ENCODE measurements at places on chromosomes 7 and 10.

GRCh38 chr10:112763916-112764520, 186.0 kb upstream of the TCF7L2 start:
- no peak for DNase-seq

- DNase-seq, result no peak
Measured at GRCh38 chr7:20417675-20418382, 87.1 kb downstream of the ITGB8 start.

- DNase-seq, result no peak
Measured at GRCh38 chr10:7406712-7407333, 4.0 kb downstream of the SFMBT2 start.

DNA sequence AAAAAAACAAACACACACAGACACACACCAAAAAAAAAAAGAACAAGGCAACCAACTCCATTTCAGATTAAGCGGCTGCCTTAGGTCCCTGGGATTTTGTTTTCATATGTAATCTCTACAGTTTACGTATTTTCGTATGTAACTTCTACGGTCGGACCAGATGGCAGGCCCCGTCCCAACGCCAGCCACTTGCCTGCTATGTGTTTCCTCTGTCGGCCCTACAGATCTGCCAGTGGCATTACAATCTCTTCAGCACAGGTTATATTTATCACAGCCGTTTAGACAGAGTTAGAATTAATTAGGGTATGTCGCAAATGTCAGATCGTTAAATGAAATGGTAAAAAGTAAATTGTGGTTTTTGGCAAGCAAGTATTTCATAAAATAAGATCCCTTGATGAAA, 99.3 kb downstream of the DNAJB6 start:
- no peak for DNase-seq

GRCh38 chr10:113027574-113028455, 77.8 kb downstream of the TCF7L2 start:
- no peak for DNase-seq

- DNase-seq, result no peak
Measured at GRCh38 chr7:64951250-64951848, 39.5 kb downstream of the ZNF117 start.

DNA sequence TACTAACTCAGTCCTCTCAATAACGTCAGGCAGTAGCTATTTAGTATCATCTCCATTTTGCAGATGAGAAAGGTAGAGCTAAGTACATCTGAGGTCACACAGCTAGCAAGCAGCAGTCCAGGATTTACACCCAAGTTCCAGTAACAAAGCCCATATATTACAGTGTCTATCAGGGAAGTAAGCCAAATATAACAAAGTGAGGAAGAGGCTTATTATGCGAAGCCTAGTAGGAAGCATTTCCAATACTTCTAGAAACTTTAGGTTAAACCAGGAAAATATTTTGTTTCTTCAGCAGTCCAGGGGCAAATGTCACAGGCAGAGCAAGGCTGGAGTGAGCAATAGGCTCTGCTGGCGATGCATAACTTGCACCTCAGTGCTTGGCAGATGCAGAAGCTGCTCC, 53.9 kb downstream of the NOC3L start:
- no peak for DNase-seq

DNA sequence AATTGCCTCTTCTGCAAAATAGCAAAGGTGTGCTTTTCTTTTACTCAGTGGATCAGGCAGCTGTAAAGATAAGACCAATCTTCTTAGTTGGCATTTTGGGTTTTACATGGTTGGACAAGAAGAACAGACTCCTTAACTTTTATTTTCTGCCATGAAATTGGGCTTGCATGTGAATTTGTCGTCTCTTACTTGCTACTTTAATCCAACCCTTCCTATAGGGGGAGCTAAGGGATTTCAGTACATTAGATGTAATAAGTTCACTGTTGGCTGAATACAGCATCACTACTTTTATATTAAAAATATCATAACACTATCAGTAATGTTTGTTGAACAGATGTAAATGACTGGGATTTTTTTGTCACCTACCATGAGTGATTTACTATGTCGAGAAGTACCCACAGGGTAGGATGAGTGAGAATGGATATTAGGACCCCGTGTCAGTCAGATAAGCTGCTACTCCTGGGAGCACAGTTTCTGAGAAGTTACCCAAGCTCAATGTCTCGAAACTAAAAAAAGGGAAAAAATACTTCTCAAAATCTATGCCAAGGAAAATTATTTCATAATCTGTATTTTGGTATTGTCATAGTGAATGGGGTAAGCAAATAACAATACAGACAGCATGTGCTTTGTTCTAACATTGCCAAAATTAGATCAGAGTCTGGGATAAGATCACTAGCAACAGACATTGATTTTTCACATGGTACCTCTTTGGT, 127.4 kb upstream of the AGR3 start:
- no peak for DNase-seq

- no peak for DNase-seq
Measured at GRCh38 chr10:44051584-44052385, 333.1 kb downstream of the CXCL12 start.

DNA sequence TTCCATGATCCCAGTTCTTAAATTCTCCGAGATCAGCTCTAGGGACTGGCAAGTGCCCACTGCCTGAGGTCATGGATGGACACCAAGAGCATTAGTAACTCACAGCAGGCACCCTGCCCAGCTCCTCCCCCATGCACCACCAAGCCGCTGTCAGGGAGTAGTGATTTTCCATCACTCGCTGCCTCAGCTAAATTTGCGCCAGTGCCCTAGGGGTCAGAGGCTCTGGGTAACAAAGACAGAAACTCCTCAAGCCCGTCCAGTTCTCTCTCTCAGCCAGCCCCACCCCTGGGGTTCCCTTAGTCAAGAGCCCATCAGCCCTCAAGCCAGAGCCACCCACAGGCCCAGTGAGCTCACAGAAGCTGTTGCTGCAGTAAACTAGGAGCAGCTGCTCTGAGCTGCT, 30.0 kb downstream of the PAX2 start:
- no peak for DNase-seq

DNA sequence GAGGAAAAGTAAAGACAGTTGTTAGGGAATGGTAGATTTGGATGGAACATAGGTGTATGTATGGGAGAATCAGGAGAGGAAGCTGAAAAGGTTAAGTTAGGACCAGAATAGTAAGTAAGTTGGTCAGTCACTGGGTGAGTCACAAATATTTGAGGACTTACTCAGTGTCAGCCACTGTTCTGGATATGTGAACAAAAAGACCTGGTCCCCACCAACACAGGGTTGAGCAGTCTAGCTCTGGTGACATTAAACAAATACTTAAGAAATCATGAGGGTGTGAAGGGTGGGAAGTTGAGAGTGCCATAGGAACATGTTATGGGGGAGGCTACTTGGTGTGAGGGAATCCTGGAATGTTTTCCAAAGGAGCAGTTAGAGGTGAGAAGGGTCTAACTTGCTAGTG, 246.9 kb downstream of the PTEN start:
- DNase-seq, result no peak

Measured in RWPE2 (cell line).